Epithelial cell of esophagus (primary cell): ENCODE measurements at places on chromosomes 2 and 18.

GRCh38 chr2:237726401-237726830 is 72.2 kb upstream of the RBM44 start:
- DNase-seq, result peak; percentile 60

DNA sequence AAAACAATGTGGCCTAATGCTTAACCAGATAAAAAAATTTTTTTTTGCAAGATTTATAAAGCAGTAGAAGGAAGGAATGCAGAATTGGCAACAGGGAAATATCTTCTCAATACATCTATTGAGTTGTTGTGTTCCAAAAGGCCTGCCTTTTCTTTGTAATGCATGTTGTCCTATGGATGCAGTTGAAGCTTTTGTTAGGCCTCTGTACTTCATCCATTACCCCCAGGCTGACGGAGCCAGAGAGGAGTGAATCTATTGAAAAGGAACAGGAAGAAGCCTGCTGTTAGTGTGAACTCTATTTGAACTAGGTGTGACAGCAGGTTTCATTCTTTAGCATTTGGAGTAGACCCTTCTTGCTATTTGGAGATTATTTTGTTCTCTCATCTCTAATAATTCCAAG is 56.5 kb downstream of the MTX2 start:
- DNase-seq, result no peak

GRCh38 chr2:180446492-180446891 is 439.4 kb upstream of the CWC22 start:
- no peak for DNase-seq

GRCh38 chr2:83342860-83343329 is 1116.2 kb downstream of the SUCLG1 start:
- DNase-seq, result no peak

DNA sequence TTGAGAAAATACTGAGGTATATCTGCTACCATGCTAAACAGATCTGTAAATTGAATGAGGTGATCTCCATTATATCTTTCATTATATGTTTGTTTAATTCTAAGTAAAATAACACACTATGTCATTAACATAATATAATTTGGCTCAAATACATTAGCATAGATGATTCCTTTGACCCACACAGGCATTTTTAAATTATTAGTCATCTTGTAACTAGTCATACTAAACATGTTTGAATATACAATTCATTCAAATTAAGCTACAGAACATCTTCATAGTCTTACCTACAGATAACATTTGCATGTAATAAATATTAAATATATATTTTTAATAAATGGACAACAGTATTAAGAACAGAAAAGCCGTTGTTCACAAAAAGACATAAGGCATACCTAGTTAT is 52.7 kb upstream of the KYNU start:
- peak; percentile 25 for DNase-seq

DNA sequence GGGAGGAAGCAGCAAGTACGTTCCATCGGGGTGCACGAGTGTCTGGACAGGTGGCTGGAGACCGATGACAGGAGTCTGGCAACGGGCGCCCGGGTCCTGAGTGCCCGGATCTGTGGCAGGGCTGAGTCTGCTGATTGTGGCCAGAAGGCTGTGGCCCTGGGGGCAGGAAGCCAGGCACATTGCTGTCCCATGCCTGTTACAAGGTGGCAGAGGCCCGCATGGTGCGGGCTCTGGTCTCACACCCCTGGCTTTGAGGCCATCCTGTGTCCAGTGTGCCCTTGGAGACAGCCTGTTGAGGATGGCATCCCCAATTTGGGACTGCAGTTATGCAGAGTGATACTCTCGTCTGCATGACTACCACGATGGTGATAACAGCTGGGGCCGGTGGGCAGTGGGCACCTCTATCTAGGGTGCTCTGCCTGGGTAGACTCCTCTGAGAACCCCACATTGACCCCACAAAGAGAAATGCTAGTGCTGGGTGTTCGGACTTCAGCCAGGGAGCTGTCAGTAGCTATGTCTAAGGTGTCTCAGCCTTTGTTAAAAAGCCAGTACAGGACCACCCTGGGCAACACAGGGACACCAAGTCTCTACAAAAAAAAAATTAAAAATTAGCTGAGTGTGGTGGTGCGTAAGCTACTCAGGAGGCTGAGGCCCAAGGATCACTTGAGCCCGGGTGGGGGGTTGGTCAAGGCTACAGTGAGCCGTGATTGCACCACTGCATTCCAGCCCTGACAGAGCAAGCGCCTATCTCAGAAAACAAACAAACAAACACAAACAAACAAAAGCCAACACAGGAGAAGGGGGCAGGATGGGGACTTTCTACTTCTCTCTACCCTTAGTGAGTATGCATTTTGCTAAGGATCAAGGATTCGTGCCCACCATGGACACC is 88.3 kb downstream of the RHOB start:
- DNase-seq, result no peak

- DNase-seq, result no peak
Observed at GRCh38 chr2:36449943-36450392, 94.4 kb downstream of the CRIM1 start.

DNA sequence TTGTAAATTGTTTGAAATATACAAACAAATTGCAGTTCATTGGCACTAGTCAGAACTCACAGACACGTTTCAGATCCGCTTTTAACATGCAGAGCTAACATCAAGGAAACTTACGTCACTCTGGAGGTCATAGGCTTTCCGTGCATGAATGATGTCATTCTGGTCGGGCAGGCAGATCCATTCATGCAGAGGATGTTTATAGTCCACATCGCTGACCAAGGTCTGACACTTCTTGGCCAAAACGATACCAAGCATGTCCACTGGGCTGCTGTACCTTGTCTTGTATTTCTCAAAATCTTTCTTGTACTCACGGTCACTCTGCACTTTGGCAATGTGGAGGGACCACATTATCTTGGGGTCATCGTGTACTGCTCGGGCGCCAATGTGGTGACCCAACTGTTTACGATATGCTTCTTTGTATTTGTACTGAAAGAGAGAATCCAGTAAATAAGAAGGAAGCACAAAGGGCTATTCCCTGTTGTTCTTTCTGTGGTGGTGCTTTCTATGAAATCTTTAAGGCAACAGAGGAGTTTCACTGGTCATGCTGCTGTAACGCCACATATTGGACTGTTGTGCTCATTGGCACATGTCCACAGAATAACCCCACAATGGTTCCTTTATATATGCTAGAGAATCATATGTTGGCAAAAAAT is 114.8 kb downstream of the NEB start:
- DNase-seq, result peak; percentile 14
